Kidney epithelial cell (primary cell): ENCODE measurements at places on chromosomes 16 and 17.
A peak's percentile ranks its signal among the peaks of the same experiment; 100 is the strongest.

- DNase-seq, result no peak
Measured at GRCh38 chr17:73042809-73043685, 49.4 kb downstream of the SLC39A11 start.

- no peak for DNase-seq
Measured at GRCh38 chr16:84487358-84487757, 17.1 kb downstream of the MEAK7 start.

DNA sequence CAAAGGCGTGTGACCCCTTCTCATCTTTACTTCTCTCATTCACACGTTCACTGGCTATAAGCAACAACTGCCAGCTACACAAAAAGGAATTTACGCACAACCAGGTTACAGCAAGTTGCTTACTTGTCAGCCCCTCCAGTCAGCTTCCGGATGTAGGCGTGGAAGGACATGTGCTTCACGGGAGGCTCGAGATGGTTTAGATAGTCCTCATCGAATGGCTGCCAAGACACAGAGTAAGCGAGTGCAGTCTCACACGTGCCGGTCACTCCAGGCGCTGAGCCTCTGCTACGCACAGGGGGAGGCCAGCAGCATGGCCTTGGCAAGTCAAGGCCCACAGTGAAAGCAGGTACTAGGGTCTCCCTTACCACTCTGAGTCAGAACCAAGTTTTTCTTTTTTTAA lies 28.3 kb downstream of the NPLOC4 start:
- no peak for DNase-seq

DNA sequence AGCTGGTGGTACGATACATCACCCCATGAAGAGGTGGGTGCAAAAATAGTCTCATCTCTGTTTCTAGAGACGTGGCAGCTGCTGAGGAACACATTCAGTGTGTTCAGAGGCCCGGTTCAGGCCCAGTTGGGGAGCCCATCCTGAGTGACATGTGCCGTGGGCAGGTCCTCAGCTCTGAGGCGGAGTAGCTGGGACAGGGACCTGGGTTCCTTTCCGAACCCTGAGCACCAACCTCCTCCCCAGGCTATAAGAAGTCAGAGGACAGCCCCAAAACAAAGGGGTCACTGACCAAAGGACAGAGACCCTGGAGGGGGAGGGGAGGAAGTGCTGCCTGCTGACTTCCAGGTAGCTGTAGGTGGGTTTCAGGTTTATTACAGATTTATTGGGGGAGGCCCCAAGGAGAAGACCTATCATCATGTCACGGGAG lies 5.1 kb downstream of the LDHD start:
- no peak for DNase-seq

GRCh38 chr17:35080536-35080935 lies 17.0 kb upstream of the RFFL start:
- no peak for DNase-seq

DNA sequence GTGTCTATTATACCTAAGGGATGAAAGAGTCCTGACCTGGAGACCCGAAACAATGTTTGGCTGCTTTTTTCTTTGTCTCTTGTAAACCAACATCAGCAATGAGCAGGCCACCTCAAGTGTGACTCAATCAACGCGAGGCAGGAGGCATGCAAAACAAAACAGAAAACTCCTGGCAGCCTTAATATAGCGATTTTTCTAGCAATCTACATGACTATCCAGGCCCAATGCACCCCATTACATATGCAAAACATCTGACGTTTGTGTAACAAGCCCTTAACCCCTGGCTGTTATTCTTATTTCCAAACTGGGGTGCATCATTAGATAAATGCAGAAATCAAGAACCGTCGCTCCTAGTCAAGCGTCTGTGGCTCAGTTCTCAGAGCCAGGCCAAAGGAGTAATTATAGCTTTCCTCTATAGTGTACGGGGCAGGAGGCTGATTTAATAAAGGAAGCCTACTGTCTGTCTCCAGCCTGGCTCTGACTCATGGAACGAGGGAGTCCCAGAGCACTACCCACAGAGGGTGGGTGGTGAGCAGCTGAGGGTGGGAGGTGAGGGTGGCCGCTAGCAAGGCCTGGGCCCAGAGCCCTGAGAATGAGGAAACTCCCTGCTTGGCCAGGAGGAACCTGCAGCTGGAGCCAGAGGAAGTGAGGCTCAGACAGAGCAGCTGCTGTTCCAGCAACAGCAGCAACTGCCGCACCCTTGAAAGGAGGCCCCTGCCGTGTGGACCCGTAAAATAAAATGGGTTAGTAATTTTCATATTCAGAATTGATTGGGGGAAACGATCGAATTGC lies 43.9 kb downstream of the CHD9 start:
- DNase-seq, result peak; percentile 87

GRCh38 chr16:77299395-77299794 lies 100.2 kb downstream of the SYCE1L start:
- DNase-seq, result no peak

DNA sequence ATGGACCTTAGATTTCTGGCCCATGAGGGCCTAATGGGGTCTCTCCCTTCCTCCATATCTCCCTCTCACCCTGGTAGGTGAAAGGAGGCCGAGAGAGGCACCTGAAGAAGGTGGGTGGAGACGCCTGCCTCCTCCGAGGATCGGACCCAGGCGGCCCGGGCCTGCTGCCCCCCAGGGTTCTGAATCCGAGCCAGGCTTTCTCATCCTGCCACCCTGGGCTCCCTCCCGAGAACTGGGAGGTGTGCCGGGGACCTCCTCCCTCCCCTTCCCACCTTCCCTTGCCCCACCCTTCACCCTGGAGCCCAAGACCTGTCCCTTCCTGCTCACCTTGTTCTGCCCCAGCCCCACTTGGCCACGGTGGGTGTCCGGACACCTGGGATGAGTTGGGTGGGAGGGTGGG lies 5.0 kb downstream of the FBXL19 start:
- DNase-seq, result no peak

DNA sequence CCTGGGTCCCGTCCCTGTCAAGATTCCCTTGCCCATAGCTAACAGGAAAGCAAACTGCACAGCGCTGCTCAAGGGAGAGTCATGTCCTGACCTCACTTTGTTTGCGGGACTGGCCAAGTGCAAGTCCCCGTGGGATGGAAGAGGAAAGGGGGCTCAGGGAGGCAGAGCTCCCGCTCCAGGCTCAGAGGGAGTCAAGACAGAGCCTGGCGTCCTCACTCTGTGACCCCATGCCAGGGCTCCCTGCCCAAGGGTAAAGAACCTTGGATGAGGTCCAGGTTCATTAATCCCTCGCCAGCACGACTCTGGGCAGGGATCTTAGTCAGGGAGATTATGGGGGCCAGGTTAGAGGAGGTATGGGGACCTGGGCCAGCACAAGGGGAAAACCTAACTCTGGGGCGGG lies 51.5 kb upstream of the CBX4 start:
- DNase-seq, result no peak

DNA sequence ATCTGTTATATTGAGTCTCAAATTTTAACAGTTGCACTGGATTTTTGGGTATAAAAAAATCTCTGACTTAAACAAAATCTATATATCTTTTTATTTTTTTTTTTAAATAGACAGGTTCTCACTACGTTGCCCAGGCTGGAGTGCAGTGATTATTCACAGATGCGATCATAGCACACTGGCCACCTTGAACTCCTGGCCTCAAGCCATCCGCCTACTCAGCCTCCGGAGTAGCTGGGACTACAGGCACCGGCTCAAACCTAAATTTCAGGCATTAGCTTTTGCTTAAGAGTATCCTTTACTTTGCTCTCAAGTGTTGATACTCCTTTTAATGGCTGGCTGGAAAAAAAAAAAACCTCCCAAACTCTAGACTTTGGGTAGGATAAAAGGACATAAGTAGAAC lies 61.6 kb downstream of the RPGRIP1L start:
- no peak for DNase-seq

- DNase-seq, result no peak
Measured at GRCh38 chr16:51237207-51237606, 86.1 kb upstream of the SALL1 start.

DNA sequence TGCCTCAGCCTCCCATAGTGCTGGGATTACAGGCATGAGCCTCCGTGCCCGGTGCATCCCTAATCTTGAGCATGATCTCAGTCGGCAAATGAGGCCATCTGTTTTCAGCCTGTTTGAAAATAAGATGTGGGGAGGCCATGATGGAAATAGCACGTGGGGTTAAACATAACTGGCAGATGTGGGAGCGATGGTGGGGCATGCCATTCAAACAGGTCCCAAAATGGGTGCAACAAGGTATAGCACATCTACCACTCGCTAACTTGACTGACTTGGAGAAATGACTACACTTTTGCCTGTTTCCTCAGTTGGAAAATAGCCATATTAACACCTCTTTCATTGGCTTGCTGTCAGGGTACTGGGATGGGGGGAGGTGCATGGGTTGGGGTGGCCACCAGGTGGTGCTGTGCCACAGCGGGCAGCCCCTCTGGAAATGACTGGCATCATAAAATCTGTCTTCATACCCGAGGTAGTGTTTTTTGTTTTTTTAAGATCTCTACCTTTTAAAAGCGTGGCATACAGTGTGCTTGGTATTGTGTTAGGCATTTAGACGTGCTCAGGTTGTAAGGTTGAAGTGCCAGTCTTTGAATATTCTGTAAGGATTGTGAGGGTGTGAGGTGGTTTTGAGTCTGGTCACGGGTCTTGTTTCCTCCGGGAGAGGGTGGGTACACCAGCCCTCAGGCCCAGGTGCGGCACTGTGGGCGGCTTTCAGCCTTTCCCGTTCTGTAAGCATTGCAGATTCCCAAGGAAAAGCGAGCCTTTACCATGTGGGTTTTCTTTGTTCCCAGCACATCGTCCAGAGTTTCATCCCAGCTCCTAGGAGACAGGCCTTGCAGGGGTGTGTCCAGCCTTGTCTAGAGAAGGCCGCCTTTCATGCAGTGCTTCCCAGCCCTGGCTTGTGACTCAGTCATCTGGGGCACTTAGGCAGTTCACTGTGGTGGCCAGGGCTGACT lies 2.9 kb upstream of the TTYH2 start:
- DNase-seq, result no peak

DNA sequence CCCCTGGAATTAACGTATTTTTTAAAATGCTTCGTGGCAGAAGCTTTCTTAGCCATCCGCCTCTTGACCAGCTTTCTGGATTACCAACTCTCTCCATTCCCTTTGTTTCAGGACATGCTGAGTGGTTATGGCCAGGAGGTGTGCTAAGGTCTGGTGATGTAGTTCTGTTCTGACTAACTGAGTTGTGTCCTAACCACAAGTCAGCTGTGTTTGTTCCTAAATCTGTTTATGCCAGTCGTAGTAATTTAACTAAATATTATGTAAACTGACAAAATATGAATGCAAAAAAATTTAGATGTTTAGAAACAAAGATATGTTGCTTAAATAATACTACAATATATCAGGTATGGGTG lies 61.6 kb downstream of the MRTFB start:
- no peak for DNase-seq

DNA sequence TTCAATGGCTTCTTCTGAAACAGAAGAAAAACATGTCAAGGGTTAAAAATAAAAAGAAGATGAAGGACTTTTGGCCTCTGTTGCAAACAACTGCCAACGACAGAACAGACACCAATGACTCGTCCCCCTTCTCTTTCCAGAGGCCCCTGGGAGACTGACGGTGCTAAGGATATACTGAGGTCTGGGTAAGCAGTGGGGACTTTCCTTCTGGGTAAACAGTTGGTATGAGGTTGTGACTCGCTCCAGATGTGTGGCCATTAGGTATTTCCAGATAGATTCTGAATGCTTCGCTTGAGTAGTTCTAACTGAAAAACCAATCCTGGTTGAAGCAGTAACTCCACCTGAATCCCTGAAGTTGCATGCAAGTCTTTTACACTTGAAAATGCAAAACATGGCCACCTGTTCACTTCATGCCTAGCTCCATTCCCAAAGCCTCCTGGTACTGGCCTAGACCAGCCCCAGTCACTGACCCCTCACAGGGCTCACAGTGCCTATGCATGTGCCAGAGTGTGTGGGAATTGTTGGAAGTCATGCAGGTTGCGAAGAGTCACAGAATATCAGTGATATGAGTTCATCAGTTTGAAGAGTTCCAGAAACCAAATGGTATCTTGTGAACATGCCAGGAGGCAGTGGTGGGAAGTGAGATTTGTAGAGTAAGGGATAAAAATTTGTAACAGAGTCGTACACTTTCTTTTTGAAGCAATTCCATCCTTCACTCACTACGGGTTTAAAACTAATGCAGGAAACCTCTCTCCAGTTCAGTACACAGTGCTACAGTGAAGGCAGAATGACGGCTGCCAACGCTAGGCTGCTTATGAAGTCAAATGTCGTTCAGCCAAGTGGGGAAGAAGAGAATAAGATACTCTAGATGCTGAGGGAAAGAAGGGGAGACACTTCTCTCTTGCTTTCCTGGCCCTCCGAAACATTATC lies 217.8 kb downstream of the ZFHX3 start:
- peak; percentile 44 for DNase-seq

- DNase-seq, result no peak
Measured at GRCh38 chr16:65634291-65634690, 512.4 kb upstream of the CDH11 start.
